A549 (cell line): ENCODE measurements at places on chromosomes 12 and 14.

GRCh38 chr14:101276309-101277091 is 284.8 kb upstream of the DIO3 start:
- DNase-seq: no peak

GRCh38 chr12:111393700-111394300 is 11.9 kb upstream of the SH2B3 start:
- no peak for DNase-seq

GRCh38 chr14:38761033-38761432 is 342.0 kb downstream of the SEC23A start:
- DNase-seq: no peak

DNA sequence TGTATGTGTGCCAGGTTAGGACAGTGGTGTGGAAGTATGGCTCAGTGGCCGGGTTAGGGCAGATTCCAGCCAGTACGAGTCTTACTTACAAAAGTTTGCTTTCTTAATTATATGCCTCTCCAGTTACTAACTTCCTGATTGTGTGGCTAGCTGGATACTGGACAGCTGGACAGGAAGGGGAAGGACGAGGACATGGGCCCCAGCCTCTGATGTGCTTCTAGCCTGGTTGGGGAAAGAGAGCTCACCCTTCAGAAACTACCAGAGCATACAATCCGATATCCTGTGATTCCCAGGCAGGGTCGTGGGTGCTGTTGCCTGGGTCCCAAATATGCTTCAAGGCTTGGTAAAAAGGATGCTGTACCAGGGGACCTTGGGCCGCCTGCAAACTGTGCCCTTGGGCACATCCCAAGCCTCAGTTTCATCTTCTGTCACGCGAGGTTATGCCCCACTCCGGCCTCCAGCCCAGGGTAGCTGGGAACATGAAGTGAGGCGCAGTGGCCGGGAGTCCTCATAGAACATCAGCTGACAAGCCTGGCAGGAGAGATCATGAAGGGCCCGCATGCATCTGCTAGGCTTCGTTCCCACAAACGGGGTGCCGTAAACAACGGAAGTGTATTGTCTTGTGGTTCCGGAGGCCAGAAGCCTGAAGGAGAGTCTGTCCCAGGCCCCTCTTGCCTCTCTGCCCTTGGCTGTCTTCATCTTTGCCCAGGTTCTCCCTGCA is 23.2 kb upstream of the RIN3 start:
- no peak for DNase-seq

DNA sequence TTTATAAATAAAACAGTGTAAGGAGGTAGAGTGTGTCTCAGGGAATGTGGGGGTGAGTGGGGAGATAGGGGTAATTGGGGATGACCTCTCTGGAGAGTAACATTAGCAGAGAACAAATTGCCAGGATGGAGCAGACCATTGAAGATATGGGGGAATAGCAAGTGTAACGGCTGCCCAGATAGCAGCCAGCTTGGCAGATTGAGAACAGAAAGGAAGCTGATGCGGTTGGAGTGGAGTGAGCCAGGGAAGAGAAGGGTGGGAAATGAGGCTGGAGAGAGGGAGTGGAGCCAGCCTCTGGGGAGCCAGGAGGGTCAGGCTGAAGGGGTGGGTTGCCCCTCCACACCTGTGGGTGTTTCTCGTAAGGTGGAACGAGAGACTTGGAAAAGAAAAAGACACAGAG is 5.6 kb upstream of the ADCK1 start:
- no peak for DNase-seq

DNA sequence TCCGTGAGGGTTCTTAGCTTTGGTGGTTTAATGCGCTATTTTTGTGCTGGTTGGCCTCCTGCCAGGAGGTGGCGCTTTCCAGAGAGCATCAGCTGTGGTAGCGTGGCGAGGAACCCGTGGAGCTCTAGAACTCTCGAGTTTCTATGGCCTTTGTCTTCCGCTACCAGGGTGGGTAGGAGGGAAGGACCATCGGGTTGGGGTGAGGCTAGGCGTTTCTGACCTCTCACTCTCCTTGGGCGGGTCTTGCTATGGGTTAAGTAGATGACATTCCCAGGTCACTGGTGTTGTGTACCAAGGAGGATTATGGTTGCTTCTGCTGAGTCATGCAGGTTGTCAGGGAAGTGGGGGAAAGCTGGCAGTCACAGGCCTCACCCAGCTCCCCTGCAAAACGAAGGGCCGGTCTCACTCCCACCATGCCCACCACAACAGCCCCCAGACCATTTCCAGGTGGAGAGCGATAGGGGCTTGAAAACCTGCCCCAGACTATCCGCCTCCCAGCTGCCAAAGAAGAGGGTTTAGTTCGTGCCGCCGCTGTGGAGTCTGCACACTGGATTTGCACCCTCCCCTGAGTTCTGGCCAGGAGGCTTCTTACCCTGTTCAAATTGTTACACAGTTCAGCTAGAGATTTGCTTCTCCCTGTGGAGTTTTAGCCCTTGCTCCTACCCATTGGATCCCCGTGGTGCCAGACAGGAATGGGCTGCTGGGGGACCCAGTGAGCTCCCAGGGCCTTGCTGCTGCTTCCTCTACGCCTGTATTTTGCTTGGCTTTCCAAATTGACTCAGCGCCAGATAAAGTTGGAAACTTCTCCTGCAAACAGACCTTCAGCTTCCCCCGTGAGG is 21.9 kb downstream of the RNFT2 start:
- DNase-seq: no peak

GRCh38 chr14:96108061-96108795 is 69.1 kb downstream of the C14orf132 start:
- no peak for DNase-seq

GRCh38 chr14:100972118-100972897 is 68.8 kb upstream of the RTL1 start:
- DNase-seq: no peak
